ENCODE measurements at places on chromosomes 1 and 21. TPM values are rescaled to one million over a fixed set of nuclear protein-coding genes. Genes with fewer than 3 reads are reported as not detected.
A peak's percentile ranks its signal among the peaks of the same experiment; 100 is the strongest.

- peak; percentile 29 for DNase-seq
These were observed 5.1 kb upstream of the LHX9 start for GRCh38 chr1:197911857-197912696.

GRCh38 chr1:247375747-247376146, 40.2 kb upstream of the NLRP3 start:
- DNase-seq, result no peak

DNA sequence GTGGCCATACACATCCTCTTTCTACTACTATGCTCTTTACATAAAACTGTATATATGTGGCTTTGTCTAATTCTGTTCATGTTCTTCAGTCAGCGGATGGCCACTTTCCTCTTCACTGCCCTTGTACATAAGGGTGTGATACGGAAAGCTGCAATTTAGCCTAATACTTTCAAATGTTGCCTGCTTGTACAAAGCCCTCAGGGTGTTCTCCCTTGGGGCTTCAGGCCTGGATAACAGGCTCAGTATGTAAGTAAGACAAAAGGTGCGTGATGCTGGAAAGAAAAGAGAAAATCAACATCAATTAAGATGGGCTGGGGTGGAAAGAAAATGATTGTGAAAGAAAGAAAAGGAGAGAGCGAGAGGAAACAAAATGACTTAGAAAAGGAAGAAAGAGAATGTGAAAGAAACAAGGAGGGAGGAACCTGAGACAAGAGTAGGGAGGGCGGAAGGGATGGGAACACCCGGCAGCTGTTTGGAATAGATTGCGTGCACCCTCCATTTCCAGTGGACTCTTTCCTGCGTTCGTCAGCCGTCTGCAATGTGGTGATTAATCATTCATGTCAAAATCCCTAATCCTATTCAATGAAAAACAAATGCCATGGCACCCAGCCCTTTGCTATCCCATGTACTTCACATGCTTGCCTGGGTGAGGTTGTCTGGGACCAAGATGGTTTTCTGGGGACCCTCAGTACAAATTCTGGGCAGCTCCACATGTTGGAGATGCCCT, 553.6 kb downstream of the NUF2 start:
- DNase-seq, result no peak

- DNase-seq, result no peak
These were observed 367.9 kb upstream of the DUSP10 start for GRCh38 chr1:222109836-222110235.

GRCh38 chr1:109807822-109808680, 44.3 kb upstream of the EPS8L3 start:
- no peak for DNase-seq

DNA sequence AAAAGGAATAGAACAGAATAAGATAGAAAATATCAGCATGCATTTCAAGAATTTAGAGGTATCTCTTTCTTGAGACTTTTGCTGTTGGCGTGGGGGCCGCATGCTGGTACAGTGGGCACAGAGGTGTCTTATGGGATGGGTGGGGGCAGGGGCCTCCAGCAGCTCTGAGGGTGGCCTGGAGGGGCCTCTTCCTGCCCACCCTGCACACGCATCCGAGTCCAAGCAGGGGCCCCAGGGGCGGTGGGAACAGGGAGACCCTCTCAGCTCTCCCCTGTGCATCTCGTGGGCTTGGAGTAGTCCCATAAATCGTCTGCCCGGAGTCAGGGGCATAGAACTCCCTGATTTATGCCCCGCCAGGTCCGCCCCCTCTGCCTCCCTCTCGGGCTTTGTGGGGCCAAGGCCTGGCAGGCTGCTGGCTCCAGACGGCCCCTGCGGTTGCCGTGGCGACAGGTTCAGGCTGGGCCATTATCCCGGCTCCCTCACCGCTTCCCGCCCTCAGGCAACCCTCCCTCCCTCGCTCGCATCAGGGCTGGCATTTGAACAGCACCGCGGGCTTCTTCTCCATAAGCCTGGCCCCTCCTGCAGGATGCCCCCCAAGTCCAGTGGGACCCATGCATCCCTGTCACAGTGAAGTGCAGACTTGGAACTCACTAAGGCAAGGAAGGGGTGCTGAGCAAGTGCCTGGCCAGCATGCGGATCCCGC, 133.2 kb upstream of the ZBTB40 start:
- no peak for DNase-seq

DNA sequence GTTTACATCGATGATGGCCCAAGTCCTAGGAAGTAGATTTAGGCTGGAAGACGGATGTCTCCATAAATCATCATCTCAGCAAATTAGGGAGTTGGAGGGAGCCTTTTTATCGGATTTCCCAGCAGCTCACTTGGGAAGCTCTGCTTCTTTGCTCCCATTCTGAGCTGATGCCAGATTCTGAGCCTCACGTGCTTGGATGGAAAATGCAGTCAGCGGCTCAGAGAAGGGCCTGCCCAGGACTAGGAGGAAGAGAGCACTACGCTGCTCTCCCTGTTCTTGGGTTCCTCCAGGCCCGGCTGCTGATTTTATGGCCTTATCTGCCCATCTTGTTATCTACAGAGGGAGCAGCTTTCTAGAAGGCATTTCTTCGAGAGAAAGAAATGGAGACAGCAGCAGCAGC, 42.0 kb downstream of the UBIAD1 start:
- DNase-seq, result no peak

CELA3B gene
- total RNA-seq, result not detected

DNA sequence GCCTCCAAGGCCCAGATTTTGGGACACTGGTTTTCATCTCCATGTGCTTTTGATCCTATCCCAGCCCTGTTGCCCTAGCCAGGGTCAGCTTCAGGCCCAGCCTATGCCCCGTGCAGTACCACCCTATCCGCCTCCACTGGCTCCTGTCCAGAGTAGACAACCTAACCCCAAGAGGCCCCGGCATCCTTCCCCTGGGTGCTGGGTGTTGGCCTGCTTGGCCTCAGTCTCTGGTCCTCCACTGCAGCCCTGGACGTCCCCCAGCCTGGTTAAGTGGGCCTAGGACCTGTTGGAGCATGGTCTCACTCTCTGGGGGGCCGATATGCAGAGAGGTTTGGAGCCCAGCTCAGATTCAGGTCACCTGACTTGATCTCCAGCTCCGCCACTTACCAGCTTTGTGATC, 1.6 kb downstream of the CSF3R start:
- no peak for DNase-seq

Measured in activated CD4-positive, alpha-beta memory T cell treated with anti-CD3 and anti-CD28 coated beads for 36 hours (primary cell).